ENCODE measurements at places on chromosomes 2 and 18.

- no peak for DNase-seq
These were observed 624.7 kb downstream of the TDRD15 start for GRCh38 chr2:21748501-21748900.

- DNase-seq, result no peak
These were observed 163.8 kb downstream of the RHBDD1 start for GRCh38 chr2:226999661-227000060.

DNA sequence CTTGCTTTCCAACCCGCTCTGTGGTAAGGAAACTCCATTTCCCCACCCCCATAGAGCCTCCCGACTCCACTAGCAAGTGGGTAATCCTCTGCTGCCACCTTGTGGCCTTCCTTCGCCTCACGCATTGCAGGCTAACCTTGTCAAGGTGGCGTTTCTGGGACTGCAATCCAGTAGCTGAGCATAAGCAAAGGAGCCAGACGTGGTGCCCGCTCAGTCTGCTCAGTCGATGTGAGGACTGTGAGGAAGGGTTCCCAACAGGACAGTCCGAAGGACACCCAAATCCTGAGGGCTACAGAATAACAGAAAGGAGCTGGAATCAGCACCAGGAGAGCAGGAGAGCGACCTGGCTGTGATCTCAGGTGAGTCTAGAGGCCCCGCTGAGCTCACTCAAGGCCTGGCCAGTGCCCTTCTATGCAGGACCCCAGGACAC is 144.2 kb downstream of the SUCLG1 start:
- DNase-seq, result peak; percentile 51

DNA sequence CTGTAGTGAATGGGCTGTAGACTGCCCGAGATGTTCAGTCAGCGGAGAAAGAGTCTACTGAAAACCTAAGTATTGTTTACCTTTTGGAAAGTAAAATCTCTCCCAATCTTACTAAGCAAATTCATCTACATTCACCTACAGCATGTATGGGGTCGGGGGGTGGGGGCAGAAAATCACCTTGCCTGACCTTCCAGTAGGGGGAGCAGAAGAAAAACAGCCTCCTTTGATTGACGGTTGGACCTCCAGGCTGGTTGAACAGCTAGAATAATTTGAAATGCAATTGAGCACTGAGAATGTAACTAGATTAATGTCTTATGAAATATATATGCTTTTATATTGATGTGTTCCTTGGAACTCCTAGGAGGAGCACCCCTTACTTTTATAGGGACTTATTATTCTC is 10.0 kb downstream of the LRATD1 start:
- DNase-seq, result no peak

GRCh38 chr2:173238385-173238784 is 116.3 kb upstream of the CDCA7 start:
- DNase-seq, result no peak

GRCh38 chr2:138267161-138267901 is 234.2 kb upstream of the SPOPL start:
- DNase-seq, result peak; percentile 32

- DNase-seq, result peak; percentile 36
These were observed 114.1 kb upstream of the NDUFV2 start for GRCh38 chr18:8988260-8988871.

Measured in stromal cell of bone marrow (primary cell).